ENCODE measurements at places on chromosomes 4 and X. TPM values are rescaled to one million over a fixed set of nuclear protein-coding genes. Genes with fewer than 3 reads are reported as not detected.

GRCh38 chr4:164716901-164717300, 37.0 kb upstream of the SMIM31 start:
- H3K4me3 ChIP-seq = no peak overlapping the region
- no peaks in the 10 kb centered on the region for H3K4me1 ChIP-seq
- H3K36me3 ChIP-seq = no peaks in the 10 kb centered on the region
- DNase-seq = no peak

DNA sequence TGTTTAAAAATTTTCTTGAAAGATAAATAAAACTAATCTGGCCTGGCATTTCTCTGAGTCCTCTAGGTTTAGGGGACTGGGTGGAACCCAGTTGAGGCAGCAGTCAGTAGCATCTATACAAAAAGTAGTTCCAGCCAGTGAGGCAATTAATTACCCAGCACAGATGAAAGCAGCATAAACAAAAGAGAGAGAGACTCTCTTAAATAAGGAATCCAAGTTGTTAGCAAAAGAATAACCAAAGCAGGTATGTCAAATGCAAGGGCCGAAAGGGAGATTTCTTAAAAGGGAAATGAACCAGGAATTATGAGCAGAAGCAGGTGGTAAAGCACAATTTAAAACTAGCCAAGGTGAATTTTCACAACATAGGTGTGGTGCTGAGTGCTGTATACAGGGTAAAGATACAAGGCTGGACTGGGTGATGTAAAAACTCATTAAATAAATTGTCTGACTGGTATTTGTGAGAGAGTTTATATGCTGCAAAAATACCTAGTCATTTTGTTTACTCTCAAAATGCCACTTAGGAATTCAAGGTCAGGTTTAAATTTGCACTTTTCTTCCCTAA, 94.6 kb upstream of the GALNT7 start:
- H3K4me3 ChIP-seq = no peak overlapping the region
- no peaks in the 10 kb centered on the region for H3K27me3 ChIP-seq
- H3K4me1 ChIP-seq = no peaks in the 10 kb centered on the region
- no peak for DNase-seq
- H3K36me3 ChIP-seq = no peaks in the 10 kb centered on the region

DNA sequence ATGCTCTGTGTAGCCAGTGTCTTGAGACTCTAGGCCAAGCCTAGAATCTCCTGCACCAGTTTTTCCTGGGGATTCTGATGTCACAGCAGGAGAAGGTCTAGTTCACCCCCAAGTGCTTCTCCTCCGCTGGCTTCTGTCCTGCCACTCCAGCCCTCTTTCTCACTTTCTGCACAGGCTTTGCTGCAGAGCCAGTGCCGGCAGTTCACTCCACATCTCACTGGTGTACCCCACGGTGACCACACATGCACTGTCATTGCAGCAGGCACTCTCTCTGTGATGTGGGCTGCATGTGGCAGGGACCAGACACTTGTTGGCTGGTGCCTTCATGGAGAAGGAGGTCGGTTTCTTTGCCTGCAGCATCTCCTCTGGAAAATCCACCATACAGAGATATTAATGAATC, 643.8 kb upstream of the GALNTL6 start:
- H3K36me3 ChIP-seq = no peaks in the 10 kb centered on the region
- no peak overlapping the region for H3K27ac ChIP-seq
- no peak overlapping the region for H3K4me3 ChIP-seq
- no peak for DNase-seq

The TCEAL7 gene
- not detected for total RNA-seq

- H3K4me3 ChIP-seq = no peak overlapping the region
- no peak for DNase-seq
- H3K4me1 ChIP-seq = no peaks in the 10 kb centered on the region
- no peaks in the 10 kb centered on the region for H3K27me3 ChIP-seq
These were observed 112.9 kb downstream of the KCNIP4 start for GRCh38 chr4:21835712-21836111.

The DMRTC1 gene
- not detected for total RNA-seq

GRCh38 chrX:71052721-71053120, 15.4 kb downstream of the SNX12 start:
- H3K4me3 ChIP-seq = peak overlapping the region; percentile 39
- H3K4me1 ChIP-seq = no peaks in the 10 kb centered on the region
- peaks cover 9% of the 10 kb centered on the region for H3K36me3 ChIP-seq

DNA sequence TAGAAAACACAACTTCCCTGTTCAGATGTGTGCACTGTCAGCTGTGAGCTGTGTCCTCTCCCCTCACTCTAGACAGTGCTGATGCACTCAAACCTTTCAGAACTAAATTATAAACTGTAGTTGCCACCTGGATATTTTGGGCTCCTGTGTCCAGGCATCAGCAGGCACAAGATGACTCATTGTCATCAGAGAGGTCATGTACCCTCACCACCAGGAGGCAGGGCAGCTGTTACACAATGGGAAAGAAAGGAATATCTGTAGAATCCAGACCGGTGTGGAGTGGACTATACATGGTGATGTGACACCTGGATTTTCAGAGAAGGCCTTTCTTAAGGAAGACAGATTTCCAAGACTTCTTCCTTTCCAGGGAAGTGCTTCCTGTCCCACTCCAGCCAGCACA, 854.4 kb upstream of the AGA start:
- H3K36me3 ChIP-seq = no peaks in the 10 kb centered on the region
- no peaks in the 10 kb centered on the region for H3K4me1 ChIP-seq
- H3K27ac ChIP-seq = no peak overlapping the region
- H3K4me3 ChIP-seq = no peak overlapping the region

The ACE2 gene
- not detected for total RNA-seq

The PDGFRA gene
- 0.47 TPM for total RNA-seq

GRCh38 chr4:112234952-112235609, 3.5 kb downstream of the AP1AR start:
- peaks cover 3% of the 10 kb centered on the region for H3K36me3 ChIP-seq
- peak; percentile 29 for DNase-seq
- no peak overlapping the region for H3K4me3 ChIP-seq
- H3K27ac ChIP-seq = no peak overlapping the region
- H3K4me1 ChIP-seq = peaks cover 43% of the 10 kb centered on the region

The KLHL4 gene
- not detected for total RNA-seq

The ITGB1BP2 gene
- total RNA-seq = 4.9 TPM

DNA sequence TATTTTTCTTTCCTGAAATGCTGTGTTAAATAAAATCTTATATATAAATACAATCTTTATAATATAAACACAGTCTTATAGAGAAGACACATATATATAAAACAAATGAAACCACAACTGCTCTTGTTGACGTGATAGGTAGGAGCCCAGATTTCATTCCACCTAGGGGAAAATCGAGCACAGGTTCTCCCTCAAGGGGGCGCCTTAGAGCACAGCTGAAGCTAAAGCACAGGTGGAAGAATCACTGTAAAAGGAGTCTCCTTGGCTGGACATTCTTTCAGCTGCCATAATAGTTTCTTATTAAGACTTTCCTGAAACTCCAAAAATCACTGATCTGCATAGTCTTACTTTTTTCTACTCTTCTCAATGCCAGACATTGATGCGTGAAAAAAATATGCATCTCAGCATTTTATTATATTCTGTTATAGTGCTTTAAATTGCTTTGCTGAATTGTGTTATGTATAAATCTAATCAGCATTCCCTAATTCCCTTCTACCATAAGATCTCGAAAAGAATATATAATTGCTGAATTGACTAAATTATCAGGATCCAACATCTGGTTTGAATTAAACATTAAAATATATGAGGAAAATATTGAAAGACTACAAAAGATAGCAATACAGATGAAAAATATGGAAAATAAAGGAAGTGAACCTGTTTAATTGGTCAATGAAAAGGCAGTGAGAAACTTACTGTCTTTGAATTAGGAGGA, 25.5 kb upstream of the RXFP1 start:
- H3K4me3 ChIP-seq = no peak overlapping the region
- no peaks in the 10 kb centered on the region for H3K36me3 ChIP-seq
- no peak overlapping the region for H3K27ac ChIP-seq

GRCh38 chr4:78185117-78185516, 128.0 kb downstream of the FRAS1 start:
- no peak overlapping the region for H3K27ac ChIP-seq
- H3K4me1 ChIP-seq = no peaks in the 10 kb centered on the region
- H3K36me3 ChIP-seq = no peaks in the 10 kb centered on the region
- H3K4me3 ChIP-seq = no peak overlapping the region
- no peaks in the 10 kb centered on the region for H3K27me3 ChIP-seq

The OPRPN gene
- not detected for total RNA-seq

- H3K27ac ChIP-seq = no peak overlapping the region
- peaks cover 4% of the 10 kb centered on the region for H3K27me3 ChIP-seq
- no peak overlapping the region for H3K4me3 ChIP-seq
- peaks cover 5% of the 10 kb centered on the region for H3K4me1 ChIP-seq
These were observed 88.6 kb downstream of the TSPAN7 start for GRCh38 chrX:38649674-38650647.

The TCEAL9 gene
- total RNA-seq = 0.32 TPM

GRCh38 chrX:70444326-70444945, at the start of gene DLG3:
Gene DLG3, plus strand, starts transcription at chrX:70444835. Its CDS starts 367 bp downstream, at chrX:70445202.
- H3K4me1 ChIP-seq = peaks cover 5% of the 10 kb centered on the region
- no peak for DNase-seq
- H3K27ac ChIP-seq = no peak within 1 kb of the TSS
- peaks cover 47% of the 10 kb centered on the region for H3K27me3 ChIP-seq
- peak within 1 kb of the TSS; percentile 15 for H3K4me3 ChIP-seq
- no peaks in the 10 kb centered on the region for H3K36me3 ChIP-seq

DNA sequence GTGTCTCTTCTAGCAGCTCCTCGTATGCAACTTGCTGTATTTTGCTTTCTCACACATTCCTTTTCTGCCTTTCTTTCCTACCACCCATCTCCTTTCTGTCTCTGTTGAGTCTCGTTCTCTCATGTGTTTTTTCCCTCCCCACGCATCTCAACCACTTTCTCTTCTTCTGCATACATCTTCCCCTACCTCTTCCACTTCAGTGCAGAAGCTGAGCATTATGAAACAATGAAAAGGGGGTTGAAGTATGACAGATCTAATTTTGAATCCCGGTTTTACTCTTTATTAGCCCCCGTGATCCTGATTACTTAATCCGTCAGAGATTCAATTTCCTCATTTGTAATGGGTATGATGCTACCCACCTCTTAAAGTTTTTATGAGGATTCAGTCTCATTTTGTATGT, 7.3 kb downstream of the FAM241A start:
- H3K27me3 ChIP-seq = no peaks in the 10 kb centered on the region
- H3K27ac ChIP-seq = no peak overlapping the region
- DNase-seq = no peak
- peaks cover 11% of the 10 kb centered on the region for H3K36me3 ChIP-seq
- H3K4me1 ChIP-seq = peaks cover 45% of the 10 kb centered on the region
- H3K4me3 ChIP-seq = no peak overlapping the region

DNA sequence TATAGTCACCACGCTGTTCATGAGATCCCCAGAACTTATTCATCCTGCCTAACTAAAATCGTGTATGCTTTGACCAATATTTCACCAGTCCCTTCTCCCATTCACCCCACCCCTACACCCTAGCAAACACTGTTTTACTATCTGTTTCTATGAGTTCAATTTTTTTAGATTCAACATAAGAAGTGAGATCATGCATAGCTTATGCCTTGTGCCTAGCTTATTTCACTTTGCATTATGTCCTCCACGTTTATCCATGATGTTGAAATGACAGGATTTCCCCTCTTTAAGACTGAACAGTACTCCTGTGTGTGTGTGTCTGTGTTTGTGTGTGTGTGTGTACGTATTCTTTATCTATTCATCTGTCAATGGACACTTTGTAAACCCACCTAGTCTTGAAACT, 16.8 kb downstream of the ANXA5 start:
- H3K4me1 ChIP-seq = peaks cover 5% of the 10 kb centered on the region
- H3K27me3 ChIP-seq = no peaks in the 10 kb centered on the region
- DNase-seq = no peak
- no peak overlapping the region for H3K27ac ChIP-seq
- H3K4me3 ChIP-seq = no peak overlapping the region
- peaks cover 49% of the 10 kb centered on the region for H3K36me3 ChIP-seq

GRCh38 chr4:76953956-76954355, 4.4 kb downstream of the SEPTIN11 start:
- peaks cover 9% of the 10 kb centered on the region for H3K4me1 ChIP-seq
- no peak overlapping the region for H3K27ac ChIP-seq
- no peak for DNase-seq
- H3K27me3 ChIP-seq = peaks cover 69% of the 10 kb centered on the region

DNA sequence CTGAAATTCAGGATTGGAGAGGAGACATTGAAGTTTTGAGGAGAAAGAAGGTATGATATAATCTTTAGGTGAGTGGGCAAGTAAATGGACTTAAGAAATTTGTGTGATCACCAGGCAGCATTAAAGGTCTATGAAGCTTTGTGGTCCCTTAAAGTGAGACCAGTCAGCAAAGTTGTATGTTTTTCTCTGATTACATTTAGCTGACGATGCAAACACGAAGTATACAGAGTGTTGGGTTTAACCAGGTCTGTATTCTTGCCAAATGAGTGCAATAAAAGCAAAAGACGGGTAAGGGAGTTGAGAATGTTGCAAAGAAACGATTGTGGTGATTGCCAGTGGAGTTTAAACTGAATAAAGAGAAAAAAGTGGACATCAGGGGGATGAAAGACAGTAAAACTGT, 11.6 kb upstream of the YIPF6 start:
- no peaks in the 10 kb centered on the region for H3K4me1 ChIP-seq
- no peaks in the 10 kb centered on the region for H3K27me3 ChIP-seq

- H3K36me3 ChIP-seq = peaks cover 36% of the 10 kb centered on the region
- H3K27ac ChIP-seq = no peak overlapping the region
- DNase-seq = no peak
- no peaks in the 10 kb centered on the region for H3K27me3 ChIP-seq
- H3K4me3 ChIP-seq = no peak overlapping the region
These were observed 60.7 kb downstream of the BLTP1 start for GRCh38 chr4:122212880-122213279.

The DUSP21 gene
- not detected for total RNA-seq

DNA sequence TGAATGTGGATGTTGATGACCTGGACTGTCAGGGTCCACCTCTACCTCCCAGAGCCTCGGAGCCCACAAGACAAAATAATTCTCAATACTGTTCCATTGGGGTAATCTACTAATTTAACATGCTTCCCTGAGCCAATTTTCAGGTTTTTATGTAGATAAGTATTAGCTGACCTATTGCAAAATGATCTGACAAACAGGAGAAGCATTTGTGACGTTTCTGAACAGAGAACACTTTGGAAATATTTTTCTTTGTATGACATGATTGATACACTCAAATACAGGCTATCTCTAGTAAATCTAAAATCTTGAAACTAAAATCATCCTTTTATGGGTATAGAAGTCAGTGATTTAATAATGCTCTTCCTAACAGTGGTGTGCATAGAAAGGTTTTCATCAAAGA, 716.6 kb downstream of the KLHL13 start:
- no peaks in the 10 kb centered on the region for H3K4me1 ChIP-seq
- no peaks in the 10 kb centered on the region for H3K27me3 ChIP-seq
- no peaks in the 10 kb centered on the region for H3K36me3 ChIP-seq
- no peak overlapping the region for H3K27ac ChIP-seq
- H3K4me3 ChIP-seq = no peak overlapping the region

The RAB9B gene
- 0.37 TPM for total RNA-seq

- H3K4me1 ChIP-seq = peaks cover 18% of the 10 kb centered on the region
- no peak overlapping the region for H3K4me3 ChIP-seq
- no peak overlapping the region for H3K27ac ChIP-seq
- peaks cover 2% of the 10 kb centered on the region for H3K36me3 ChIP-seq
These were observed 26.6 kb upstream of the IRF2 start for GRCh38 chr4:184500748-184501589.

GRCh38 chrX:130024127-130024526, 41.7 kb downstream of the BCORL1 start:
- no peaks in the 10 kb centered on the region for H3K27me3 ChIP-seq
- H3K4me1 ChIP-seq = peaks cover 14% of the 10 kb centered on the region
- peaks cover 18% of the 10 kb centered on the region for H3K36me3 ChIP-seq
- peak; percentile 78 for DNase-seq
- peak overlapping the region; percentile 44 for H3K27ac ChIP-seq

GRCh38 chr4:2804449-2804972, 11.6 kb downstream of the SH3BP2 start:
- peaks cover 6% of the 10 kb centered on the region for H3K4me1 ChIP-seq
- H3K27ac ChIP-seq = no peak overlapping the region
- H3K36me3 ChIP-seq = peaks cover 4% of the 10 kb centered on the region
- no peak for DNase-seq
- no peaks in the 10 kb centered on the region for H3K27me3 ChIP-seq

The NDNF gene
- not detected for total RNA-seq
